Brain pericyte (primary cell): ENCODE measurements at places on chromosomes 6 and 20.
A peak's percentile ranks its signal among the peaks of the same experiment; 100 is the strongest.

GRCh38 chr20:44253528-44253927 lies 6.4 kb downstream of the GDAP1L1 start:
- DNase-seq = no peak

- DNase-seq = no peak
Measured at GRCh38 chr6:38178584-38178886, 359.0 kb downstream of the ZFAND3 start.

GRCh38 chr6:163207431-163208383 lies 206.8 kb upstream of the QKI start:
- DNase-seq = no peak

DNA sequence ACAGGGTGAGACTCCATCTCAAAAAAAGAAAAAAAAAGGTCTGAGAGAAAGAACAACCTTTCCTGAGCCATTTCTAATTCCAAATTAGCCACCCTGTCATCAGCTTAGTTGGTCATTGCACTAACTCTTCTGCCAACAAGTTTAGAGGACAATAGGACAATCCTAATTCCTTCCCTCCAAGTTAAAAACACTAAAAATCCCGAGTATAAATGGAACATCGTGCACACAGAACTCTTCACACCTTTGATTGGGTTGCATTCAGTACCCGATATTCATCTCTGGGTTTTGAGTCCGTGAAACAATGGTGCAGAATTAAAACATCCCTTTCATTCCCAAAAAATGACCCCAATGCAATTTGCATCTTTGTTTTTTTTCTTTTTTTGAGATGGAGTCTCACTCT lies 23.0 kb downstream of the PARD6B start:
- no peak for DNase-seq

GRCh38 chr6:46338131-46338530 lies 153.1 kb downstream of the RCAN2 start:
- DNase-seq = no peak

DNA sequence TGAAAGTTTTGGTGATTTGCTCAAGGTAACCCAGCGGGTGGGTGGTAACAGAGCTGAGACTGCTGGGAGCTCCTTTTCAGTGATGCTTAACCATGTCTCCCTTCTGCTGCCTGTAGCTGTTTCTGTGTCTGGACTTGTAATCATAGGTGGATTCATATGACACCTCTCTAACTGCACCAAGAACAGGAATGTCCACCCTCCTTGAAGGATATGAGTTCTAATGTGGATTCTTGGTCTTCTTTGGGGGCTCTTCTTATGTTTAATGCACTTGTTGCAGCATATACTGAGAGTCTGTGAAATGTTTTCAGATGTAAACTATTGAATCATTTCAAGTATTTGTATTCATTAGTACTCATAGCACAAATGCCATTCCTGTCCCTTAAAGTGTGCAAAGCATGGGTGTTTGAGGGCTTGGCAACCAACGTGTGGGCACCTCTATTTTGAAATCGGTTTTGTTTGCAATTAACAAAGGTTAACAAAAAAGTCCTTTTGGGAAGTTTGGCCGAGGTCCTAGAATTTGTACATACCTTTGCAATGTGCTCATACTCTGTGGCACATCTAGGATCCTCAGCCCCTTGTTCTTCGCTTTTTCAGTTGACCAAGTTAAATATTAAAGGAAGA lies 138.0 kb downstream of the SOX4 start:
- DNase-seq = no peak

DNA sequence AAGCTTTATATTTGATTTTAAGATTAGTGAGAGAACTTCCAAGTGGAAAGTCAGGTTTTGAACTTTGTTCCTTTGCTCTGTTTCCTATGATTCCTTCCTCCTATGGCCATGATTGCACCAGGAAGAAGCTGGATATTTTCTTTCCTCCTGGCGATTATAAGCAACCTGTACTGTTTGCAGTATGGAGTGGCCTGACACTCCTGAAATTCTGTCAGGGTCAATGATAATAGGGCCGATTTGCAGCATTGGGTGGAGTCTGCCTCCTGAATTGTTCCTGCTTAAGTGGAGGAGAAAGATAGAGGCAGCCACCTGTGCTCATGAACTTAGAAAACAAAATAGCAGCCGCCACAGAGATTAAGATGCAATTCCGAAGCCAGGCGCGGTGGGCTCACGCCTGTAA lies 9.8 kb upstream of the FAM217A start:
- DNase-seq = no peak

- DNase-seq = no peak
Measured at GRCh38 chr20:17647391-17648314, 34.4 kb downstream of the RRBP1 start.

- DNase-seq = no peak
Measured at GRCh38 chr6:1654054-1654453, 44.3 kb downstream of the FOXC1 start.

DNA sequence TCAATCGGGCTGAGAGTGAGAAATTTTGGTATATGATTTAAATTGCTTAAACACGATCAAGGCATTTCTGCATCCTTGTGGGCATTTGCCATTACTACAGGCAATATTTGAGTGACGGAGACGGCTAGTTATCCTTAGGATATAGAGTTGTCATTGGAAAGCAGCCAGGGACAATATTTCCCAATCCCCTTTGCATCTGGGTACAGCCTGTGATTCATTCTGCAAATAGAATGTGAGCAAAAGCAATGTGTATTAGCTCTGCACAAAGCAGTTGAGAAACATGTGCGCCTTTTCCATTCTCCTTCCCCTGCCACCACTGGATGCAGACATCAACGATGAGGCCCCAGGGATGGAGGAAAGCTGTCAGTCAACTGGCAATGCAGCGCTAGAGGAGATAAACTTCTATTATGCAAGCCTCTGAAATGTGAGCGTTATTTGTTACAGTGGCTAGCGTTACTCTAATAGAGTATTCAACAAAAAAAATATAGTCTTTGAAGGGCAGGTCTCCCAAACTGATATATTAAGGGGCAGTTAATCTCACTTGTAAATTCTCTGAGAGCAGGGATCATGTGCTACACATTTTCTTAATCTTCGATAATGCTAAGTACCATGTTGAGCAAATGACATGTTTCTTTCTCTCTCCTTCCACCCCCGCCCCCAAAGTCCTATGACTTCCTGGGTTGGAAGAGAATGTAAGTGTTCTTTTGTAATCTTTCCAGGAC lies 37.1 kb upstream of the NCOA3 start:
- DNase-seq = peak; percentile 96

- no peak for DNase-seq
Measured at GRCh38 chr6:11556309-11556708, 18.8 kb downstream of the TMEM170B start.

DNA sequence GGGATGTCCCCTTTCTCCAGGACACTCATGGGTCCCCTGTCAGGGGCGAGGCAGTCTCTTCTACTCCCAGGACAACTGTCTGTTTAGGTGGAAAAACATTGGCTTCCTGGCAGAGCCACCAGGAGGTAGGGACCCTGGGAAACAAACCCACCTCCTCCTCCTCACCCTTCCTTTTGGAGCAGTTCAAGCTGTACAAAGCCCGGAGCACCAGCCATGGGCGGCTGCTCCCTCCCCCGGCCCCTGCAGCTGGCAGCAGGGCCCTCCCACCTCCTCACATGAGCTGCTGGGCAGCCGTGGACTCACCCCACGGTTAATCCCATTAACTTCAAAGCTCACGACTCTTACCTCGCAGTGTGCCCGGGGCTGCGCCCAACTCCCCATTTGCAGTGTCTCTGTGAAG lies 48.6 kb downstream of the CDH4 start:
- DNase-seq = no peak

GRCh38 chr6:56936466-56936865 lies 18.4 kb upstream of the BEND6 start:
- DNase-seq = no peak

DNA sequence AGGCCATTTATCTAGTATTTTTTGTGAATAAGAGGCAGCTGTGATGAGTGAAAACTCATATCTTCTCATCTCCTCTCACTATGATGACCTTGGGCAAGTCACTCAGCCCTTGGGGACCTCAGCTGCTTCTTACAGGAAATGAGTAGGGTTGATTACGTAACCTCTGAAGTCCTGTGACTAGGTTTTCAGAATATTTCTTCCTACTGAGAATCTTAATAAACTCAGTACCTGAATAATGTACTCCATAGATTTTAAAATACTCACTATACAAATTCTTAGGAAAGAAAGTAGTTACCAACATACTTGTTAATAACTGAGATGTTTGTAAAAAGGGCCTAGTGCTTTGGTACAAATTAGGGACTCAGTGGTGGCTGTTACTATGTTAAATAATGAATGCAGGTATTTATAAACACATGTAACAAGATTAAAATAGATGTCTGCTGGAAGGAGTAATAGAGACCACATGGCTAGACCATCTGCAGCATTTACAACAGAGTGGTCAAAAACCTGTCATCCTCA lies 60.9 kb downstream of the RPRD1B start:
- DNase-seq = no peak

- no peak for DNase-seq
Measured at GRCh38 chr20:6426287-6426891, 303.6 kb upstream of the FERMT1 start.

DNA sequence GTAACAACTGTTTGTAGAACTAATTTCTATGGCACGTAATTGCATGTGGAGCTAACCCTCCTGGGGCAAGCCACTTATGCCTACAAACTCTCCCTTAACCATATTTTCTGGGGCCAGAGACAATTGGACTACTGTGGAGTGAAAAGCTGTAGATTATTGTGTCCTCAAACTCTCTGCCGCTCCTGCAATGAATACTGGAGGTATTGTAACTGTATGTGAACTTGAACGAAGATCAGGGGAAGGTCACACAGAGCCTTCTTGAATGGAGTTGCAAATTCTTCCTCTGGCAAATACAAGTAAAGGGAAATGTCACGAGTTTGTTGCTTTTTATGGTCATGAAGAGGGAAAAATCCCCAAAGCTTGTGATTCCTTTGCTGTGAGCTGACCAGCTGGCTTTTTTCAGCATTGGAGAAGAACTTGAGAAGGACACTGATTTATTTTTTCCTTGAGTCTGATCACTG lies 18.2 kb downstream of the AKAP12 start:
- DNase-seq = no peak

- DNase-seq = no peak
Measured at GRCh38 chr6:44049163-44049988, 77.9 kb downstream of the MRPL14 start.

DNA sequence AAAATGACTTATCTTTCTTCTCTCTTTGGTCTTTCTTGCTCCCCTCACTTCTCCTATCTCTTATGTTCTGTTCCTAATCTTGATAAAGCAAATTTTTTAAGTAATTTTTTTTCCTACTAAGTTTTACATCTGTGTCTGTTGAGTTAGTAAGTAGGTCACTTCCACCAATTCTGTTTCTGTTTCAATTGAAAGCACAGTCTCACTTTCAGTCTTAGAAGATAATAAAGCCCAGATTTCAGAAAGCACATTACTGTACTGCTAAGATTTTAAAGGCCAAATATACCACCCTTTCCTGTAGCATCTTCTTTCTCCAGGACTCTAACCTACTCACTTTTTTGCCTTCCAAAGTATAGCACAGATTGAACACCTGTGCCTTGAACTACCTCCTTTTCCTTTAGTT lies 866.1 kb upstream of the ADGRB3 start:
- DNase-seq = no peak

- DNase-seq = no peak
Measured at GRCh38 chr6:118350881-118351430, 197.1 kb upstream of the PLN start.

- no peak for DNase-seq
Measured at GRCh38 chr6:110560239-110561007, 84.0 kb upstream of the SLC22A16 start.

- DNase-seq = no peak
Measured at GRCh38 chr20:49446808-49447207, 35.7 kb downstream of the KCNB1 start.

DNA sequence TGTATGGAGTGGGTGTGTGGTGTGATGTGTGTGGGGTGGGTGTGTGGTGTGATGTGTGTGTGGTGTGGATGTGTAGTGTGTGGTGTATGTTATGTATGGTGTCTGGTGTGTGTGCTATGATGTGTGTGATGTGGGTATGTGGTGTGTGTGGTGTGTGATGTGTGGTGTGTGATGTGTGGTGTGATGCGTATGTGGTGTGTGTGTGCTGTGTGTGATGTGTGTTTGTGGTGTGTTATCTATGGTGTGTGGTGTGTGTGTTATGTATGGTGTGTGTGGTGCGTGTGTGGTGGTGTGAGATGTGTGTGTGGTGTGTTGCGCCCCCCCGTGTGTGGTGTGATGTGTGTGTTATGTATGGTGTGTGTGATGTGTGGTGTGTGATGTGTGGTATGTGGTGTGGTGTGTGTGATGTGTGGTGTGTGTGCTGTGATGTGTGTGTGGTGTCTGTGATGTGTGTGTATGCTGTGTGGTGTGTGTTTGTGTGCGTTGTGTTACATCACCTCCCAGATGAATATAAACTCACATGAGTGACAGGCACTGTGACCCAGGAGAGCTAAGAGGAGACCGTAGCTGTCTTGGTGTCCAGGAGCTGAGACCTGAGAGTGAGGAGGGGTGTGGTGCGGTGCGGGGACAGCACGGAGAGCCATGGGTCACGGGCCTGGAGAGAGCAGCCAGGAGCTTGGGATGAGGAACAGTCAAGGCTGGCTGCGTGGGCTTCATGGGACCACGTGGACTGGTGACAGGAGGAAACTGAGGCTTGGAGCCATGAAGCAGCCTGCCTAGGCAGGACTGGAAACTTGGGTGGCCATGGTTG lies 8.8 kb downstream of the DLGAP4 start:
- no peak for DNase-seq

GRCh38 chr6:118198746-118199145 lies 291.7 kb downstream of the SLC35F1 start:
- peak; percentile 52 for DNase-seq

GRCh38 chr20:13149371-13150105 lies 71.5 kb upstream of the ISM1 start:
- DNase-seq = no peak

GRCh38 chr6:16821834-16822264 lies 60.6 kb upstream of the ATXN1 start:
- DNase-seq = no peak

DNA sequence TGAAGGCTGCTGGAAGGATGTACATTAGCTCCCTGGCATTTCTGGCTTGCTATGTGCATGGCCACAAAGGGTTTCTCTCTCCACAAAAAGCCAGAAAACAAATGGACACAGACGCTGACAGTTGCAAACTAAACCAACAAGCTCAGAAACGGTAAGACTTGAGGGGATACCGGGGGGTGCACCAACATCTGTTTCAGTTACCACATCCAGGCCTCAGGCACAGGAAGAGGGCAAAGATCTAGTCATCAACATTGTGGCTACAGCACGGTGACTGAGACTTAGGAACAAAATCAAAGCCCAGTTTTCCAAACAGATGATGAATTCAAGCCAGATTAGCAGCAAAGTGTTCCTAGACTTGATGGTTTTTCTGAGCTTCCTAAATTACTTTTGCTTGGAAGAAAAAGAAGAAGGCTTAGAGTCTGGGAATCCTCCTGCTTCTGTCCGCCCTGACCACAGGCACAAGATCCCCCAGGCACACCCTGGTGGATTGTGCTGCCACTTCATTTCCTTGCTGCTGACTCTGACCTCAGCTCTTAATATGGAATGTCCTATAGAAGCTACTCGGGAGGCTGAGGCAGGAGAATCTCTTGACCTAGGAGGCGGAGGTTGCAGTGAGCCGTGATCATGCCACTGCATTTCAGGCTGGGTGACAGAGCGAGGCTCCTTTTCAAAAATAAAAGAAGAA lies 54.2 kb upstream of the ADGRF1 start:
- no peak for DNase-seq
